Prostate gland (tissue), 2 donors: ENCODE measurements at places on chromosomes 16 and 17. TPM values are rescaled to one million over a fixed set of nuclear protein-coding genes. Genes with fewer than 3 reads are reported as not detected.

DNA sequence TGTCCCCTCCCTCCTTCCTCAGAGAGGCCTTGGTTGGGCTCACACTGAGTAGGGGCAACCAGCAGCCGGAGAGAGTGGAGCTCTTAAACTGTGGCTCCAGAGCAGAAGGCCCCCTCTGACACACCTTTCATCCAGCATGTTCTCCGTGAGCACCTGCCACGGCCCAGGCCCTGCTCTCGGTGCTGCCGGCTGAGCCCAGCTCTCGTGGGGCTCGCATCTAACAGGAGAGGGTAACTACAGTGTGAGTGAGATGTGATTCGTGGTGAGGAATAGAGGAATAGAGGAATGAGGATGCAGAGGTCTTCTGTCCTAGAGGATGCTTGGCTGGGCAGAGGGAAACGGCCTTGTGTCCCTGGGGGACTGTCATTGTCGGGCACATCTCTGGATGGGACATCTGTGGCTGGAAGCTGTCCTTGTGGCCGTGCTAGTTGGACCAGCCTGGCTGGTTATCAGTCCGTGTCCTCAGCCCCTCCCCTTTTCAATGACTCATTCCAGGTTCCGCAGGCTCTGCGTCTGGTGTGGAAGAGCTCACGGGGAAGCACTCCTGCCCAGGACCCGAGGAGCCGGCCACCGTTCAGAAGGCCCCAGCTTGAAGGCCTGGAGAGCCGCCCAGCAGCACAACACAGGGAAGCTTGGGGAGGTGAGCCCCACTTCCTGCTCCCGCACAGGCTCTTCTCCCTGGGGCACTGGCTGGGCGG lies 11.9 kb upstream of the DNASE1 start:
- peak overlapping the region; percentile 3 for H3K4me3 ChIP-seq
- H3K36me3 ChIP-seq = no peaks in the 10 kb centered on the region
- no peaks in the 10 kb centered on the region for H3K27me3 ChIP-seq
- peaks cover 27% of the 10 kb centered on the region for H3K4me1 ChIP-seq
- peak overlapping the region; percentile 62 for H3K27ac ChIP-seq

- H3K4me1 ChIP-seq = peaks cover 36% of the 10 kb centered on the region
- peak overlapping the region; percentile 41 for H3K4me3 ChIP-seq
- peak overlapping the region; percentile 89 for H3K27ac ChIP-seq
- DNase-seq = peak; percentile 67
- H3K27me3 ChIP-seq = no peaks in the 10 kb centered on the region
Observed at GRCh38 chr17:17781591-17782496, 54.9 kb downstream of the SREBF1 start.

GRCh38 chr17:76018340-76018680 lies 8.8 kb downstream of the EVPL start:
- H3K4me3 ChIP-seq = no peak overlapping the region
- no peaks in the 10 kb centered on the region for H3K36me3 ChIP-seq
- no peaks in the 10 kb centered on the region for H3K4me1 ChIP-seq

- no peaks in the 10 kb centered on the region for H3K4me1 ChIP-seq
- DNase-seq = no peak
- no peaks in the 10 kb centered on the region for H3K36me3 ChIP-seq
- H3K27ac ChIP-seq = no peak overlapping the region
- H3K4me3 ChIP-seq = no peak overlapping the region
Observed at GRCh38 chr17:78532922-78533640, 44.1 kb downstream of the DNAH17 start.

DNA sequence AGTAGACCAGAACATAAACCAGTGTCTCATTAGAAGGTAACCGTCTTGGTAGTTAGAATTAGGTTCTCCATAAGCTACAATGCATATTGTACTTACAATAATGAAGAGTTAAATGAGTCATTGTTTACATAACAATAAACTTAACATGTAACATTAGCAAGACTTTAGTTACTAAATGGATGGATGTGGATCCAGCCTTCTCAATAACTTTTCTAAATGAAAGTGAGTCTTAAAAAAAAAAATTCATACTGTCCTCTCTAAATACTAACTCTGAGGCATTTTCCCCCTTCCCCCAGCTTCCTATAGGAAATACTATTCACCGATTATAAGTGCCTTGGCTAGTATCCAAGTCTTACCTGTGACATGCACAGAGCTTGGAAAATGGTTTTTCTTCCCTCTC lies 155.3 kb downstream of the CYB561 start:
- H3K27me3 ChIP-seq = no peaks in the 10 kb centered on the region
- no peak overlapping the region for H3K27ac ChIP-seq
- no peak overlapping the region for H3K4me3 ChIP-seq
- no peak for DNase-seq

GRCh38 chr17:59845595-59846393 lies 46.9 kb downstream of the TUBD1 start:
- DNase-seq = peak; percentile 67
- H3K4me3 ChIP-seq = no peak overlapping the region
- peaks cover 19% of the 10 kb centered on the region for H3K4me1 ChIP-seq
- no peaks in the 10 kb centered on the region for H3K27me3 ChIP-seq

- peak; percentile 16 for DNase-seq
- H3K36me3 ChIP-seq = no peaks in the 10 kb centered on the region
Observed at GRCh38 chr16:22220714-22221113, 14.6 kb downstream of the EEF2K start.

GRCh38 chr17:39208136-39208535 lies 8.1 kb downstream of the RPL19 start:
- DNase-seq = no peak
- peaks cover 17% of the 10 kb centered on the region for H3K4me1 ChIP-seq
- H3K27me3 ChIP-seq = no peaks in the 10 kb centered on the region
- H3K36me3 ChIP-seq = peaks cover 15% of the 10 kb centered on the region
- H3K27ac ChIP-seq = no peak overlapping the region

- H3K27ac ChIP-seq = no peak overlapping the region
- H3K4me3 ChIP-seq = no peak overlapping the region
- H3K4me1 ChIP-seq = no peaks in the 10 kb centered on the region
- no peaks in the 10 kb centered on the region for H3K36me3 ChIP-seq
Observed at GRCh38 chr17:76909971-76910760, 42.0 kb downstream of the MGAT5B start.

DNA sequence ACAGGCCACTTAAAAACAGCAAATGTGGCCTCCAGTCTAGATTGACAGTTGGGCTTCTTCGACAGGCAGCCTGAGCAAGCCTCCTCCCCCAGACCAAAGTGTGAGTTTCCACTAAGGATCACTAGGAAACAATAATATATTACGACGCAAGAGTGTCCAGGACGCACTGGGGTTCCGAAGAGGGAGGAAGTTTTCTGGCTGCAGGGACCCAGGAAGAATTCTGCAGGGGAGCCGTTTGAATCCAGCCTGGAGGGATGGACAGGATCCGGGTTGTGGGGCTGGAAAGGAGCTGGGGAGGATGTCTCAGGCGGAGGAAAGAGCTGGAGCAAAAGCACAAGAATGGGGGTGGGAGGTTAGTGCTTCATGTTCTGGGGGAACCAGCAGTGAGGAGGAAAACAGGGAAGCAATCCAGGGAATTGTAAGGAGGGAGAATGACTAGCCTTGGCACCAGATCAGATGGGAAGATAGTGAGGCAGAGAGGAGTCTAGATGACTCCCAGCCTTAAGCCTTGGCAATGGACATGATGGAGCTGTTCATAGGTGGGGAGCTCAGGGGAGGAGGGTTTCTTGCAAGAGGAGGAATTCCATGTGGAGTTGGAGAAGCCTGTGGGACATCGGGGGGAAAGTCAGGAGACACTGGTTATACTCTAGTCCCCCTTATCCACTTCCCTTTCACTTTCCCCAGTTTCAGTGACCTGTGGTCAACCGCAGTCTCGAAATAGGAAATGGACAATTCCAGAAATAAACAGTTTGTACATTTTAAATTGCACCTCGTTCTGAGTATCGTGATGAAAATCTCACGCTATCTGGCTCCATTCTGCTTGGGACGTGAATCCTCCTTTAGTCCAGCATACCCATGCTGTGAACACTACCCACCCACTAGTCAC lies 26.6 kb downstream of the NGFR start:
- H3K27me3 ChIP-seq = no peaks in the 10 kb centered on the region
- DNase-seq = no peak
- no peak overlapping the region for H3K4me3 ChIP-seq

- H3K36me3 ChIP-seq = no peaks in the 10 kb centered on the region
- H3K27ac ChIP-seq = no peak overlapping the region
- no peak for DNase-seq
- H3K4me3 ChIP-seq = no peak overlapping the region
Observed at GRCh38 chr16:86918637-86919036, 340.3 kb downstream of the FOXL1 start.

DNA sequence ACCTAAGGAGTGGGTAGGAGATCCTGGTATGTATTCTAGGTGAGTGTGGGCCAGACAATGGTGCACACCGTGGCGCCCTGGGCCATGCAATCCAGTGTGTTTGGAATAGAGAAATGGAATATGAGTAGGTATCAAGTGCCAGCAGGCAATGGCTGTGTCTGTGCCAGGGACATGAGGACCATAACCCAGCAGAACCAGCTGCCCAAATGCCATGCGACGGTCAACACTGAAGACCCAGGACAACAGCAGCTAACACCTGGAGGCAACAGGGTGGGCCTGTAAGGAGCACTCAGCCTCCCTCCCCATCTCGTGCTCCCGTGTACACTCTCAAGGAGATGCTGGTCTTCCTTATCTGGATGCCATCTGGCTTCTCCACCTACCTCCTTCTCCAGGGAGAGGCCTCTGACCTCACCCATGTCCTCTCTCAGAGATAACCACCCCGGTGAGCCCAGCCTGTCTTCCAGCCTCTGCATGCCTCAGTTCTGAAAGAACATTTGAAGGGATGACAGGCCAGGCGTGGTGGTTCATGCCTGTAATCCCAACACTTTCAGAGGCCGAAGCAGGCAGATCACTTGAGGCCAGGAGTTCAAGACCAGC lies 750 bp upstream of the GSDMB start:
- H3K27me3 ChIP-seq = no peaks in the 10 kb centered on the region
- no peak overlapping the region for H3K4me3 ChIP-seq
- H3K4me1 ChIP-seq = no peaks in the 10 kb centered on the region
- no peak for DNase-seq

GRCh38 chr16:50711862-50712559 lies 18.6 kb downstream of the NOD2 start:
- H3K4me3 ChIP-seq = no peak overlapping the region
- no peak overlapping the region for H3K27ac ChIP-seq
- no peaks in the 10 kb centered on the region for H3K36me3 ChIP-seq
- H3K27me3 ChIP-seq = no peaks in the 10 kb centered on the region
- peak; percentile 34 for DNase-seq
- H3K4me1 ChIP-seq = no peaks in the 10 kb centered on the region

DNA sequence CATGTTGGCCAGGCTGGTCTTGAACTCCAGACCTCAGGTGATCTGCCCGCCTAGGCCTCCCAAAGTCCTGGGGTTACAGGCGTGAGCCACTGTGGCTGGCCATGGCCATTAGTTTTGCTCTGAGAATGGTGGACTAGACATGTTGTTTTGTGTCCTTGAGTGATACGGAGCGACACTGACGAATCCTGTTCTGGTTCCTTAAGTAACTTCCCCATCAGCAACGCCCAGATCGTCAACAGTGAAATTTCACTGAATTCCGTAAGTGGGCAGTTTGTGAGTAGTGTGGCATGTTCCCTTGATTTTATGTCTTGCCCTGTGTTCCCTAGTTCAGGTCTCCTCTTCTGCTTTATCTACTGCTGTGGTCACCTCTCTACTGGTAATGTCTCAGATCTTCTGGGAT lies 67.4 kb downstream of the SNX29 start:
- H3K27me3 ChIP-seq = no peaks in the 10 kb centered on the region
- no peak overlapping the region for H3K4me3 ChIP-seq
- H3K36me3 ChIP-seq = no peaks in the 10 kb centered on the region
- no peaks in the 10 kb centered on the region for H3K4me1 ChIP-seq
- DNase-seq = no peak

DNA sequence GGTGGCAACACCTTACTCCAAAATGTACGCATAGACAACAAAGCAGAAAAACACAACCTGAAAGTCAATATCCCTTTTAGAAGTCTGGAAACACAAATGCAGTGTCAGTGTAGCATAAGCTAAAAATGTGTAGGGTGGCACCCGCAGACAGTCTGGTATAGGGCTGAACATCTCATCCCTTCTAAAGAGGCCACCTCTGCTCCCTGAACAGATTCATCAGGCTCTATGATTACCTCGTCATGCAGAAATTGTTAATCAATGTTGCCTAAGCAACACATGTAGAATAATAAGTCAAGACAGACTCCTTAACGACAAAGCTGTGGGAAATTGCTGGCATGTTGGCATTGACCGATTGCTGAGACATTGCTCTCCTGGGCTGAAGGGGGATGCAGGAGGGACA lies 33.3 kb upstream of the ERCC4 start:
- no peaks in the 10 kb centered on the region for H3K36me3 ChIP-seq
- no peak overlapping the region for H3K27ac ChIP-seq
- H3K4me3 ChIP-seq = no peak overlapping the region
- H3K27me3 ChIP-seq = no peaks in the 10 kb centered on the region

- H3K4me1 ChIP-seq = no peaks in the 10 kb centered on the region
- H3K36me3 ChIP-seq = no peaks in the 10 kb centered on the region
- peak overlapping the region; percentile 25 for H3K27ac ChIP-seq
- no peaks in the 10 kb centered on the region for H3K27me3 ChIP-seq
- H3K4me3 ChIP-seq = no peak overlapping the region
- DNase-seq = no peak
Observed at GRCh38 chr16:64391063-64391600, 730.7 kb downstream of the CDH11 start.

GRCh38 chr17:28230011-28230410 lies 89.0 kb upstream of the TMEM97 start:
- no peak overlapping the region for H3K4me3 ChIP-seq

- H3K36me3 ChIP-seq = no peaks in the 10 kb centered on the region
- no peak for DNase-seq
- no peak overlapping the region for H3K27ac ChIP-seq
- H3K4me3 ChIP-seq = no peak overlapping the region
Observed at GRCh38 chr17:62206550-62206949, 141.5 kb upstream of the MED13 start.

GRCh38 chr16:19316846-19317245 lies 31.3 kb downstream of the CLEC19A start:
- DNase-seq = no peak
- no peaks in the 10 kb centered on the region for H3K27me3 ChIP-seq
- no peaks in the 10 kb centered on the region for H3K36me3 ChIP-seq
- no peaks in the 10 kb centered on the region for H3K4me1 ChIP-seq

Gene MMP15
- total RNA-seq = 8.0 TPM

Gene HBA2
- 7.4 TPM for total RNA-seq

Gene WIPI1
- total RNA-seq = 37.7 TPM

Gene HOXB3
- 11.4 TPM for total RNA-seq

Gene GPATCH8
- total RNA-seq = 42.8 TPM

Gene CBFA2T3
- total RNA-seq = 4.5 TPM

Gene CACNG1
- total RNA-seq = 0.74 TPM

Gene HOXB5
- total RNA-seq = 0.36 TPM

Gene KRT25
- 0.62 TPM for total RNA-seq

Gene ESRP2
- total RNA-seq = 48.1 TPM

Gene CIBAR2
- not detected for total RNA-seq

Gene SCGB1C2
- total RNA-seq = not detected

Gene PIPOX
- total RNA-seq = 6.2 TPM

Gene GGA3
- total RNA-seq = 18.9 TPM

Gene CDRT15
- total RNA-seq = not detected

Gene NPIPB2
- total RNA-seq = 11.2 TPM

Gene TTYH2
- 7.7 TPM for total RNA-seq
